ENCODE measurements at places on chromosomes 16 and 17.
A peak's percentile ranks its signal among the peaks of the same experiment; 100 is the strongest.

GRCh38 chr17:33052856-33053255 lies 61.2 kb downstream of the SPACA3 start:
- DNase-seq, result no peak

DNA sequence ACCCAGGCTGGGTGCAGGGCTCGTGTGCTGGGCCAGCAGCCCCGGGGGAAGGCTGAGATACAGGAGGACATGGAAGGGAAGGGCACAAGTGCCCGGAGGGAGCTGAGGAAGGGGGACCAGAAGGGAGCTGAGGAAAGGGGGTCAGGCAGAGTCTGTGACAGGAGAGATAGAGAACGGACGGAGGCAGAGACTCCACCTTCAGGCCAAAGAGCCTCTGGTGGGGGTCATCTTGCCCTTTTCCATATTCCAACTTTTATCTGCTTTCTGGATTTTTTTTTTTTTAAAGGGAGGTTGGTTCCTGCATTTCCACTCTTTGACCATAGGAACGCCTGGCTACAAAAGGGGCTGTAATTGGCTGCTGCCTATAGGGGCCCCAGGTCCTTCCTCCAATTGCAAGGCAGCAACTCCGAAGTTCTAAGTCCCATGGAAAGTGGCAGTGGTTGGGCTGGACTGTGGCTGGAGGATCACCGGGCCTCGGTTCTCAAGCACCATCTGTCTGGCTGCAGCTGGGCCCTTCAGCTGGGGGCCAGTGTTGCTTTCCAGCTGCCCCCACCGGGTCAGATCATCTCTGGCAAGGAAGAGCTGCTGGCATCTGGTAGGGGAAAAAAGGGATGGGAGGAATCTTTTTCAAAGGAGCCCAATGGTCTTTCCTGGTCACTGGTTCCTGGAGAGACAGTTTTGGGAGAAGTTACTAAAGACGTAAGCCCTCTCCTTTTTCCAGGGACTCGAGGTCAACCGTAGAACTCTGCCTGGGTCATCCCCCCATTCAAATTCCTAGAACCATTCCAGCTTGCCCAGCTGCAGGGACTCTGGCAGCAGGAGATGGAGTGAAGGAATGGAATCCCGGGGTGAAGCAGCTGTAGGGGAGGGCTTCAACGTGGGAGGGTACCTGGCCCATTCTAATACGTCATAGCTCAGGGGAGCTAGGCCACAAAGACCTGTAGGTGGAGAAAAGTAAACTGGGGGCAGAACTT lies 13.1 kb upstream of the MRPS23 start:
- no peak for DNase-seq

- DNase-seq, result no peak
Observed at GRCh38 chr17:77315551-77316190, 174.9 kb downstream of the SEC14L1 start.

DNA sequence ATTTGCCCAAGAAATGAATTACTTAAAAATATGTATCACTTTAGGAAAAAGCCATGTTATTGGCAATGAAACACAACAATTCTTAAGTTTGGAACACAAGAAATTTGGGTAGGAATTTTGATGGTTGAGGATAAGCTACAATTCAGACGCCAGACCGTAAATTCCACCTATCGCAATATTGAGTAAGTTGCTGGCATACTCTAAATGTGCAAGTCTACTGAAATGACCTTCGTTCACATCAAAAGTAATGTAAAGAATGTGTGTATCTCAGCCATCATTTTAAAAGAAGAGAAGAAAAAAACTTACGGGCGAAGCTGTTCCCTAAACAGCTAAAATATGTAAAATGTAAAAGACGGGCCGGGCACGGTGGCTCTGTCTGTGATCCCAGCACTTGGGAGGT lies 33.4 kb downstream of the UBE2G1 start:
- no peak for DNase-seq

DNA sequence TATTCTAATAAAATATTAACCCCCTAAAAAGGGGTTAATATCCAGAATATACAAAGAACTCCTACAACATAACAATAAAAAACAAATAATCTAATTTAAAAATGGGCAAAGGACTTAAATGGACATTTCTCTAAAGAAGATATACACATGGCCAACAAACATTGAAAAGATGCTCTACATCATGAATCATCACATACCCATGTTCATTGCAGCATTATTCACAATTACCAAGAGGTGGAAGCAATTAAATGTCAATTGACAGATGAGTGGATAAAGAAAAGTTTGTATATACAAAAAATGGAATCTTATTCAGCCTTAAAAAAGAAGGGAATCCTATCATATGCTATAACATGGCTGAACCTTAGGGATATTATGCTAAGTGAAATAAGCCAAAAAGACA lies 36.8 kb downstream of the CPD start:
- DNase-seq, result no peak

DNA sequence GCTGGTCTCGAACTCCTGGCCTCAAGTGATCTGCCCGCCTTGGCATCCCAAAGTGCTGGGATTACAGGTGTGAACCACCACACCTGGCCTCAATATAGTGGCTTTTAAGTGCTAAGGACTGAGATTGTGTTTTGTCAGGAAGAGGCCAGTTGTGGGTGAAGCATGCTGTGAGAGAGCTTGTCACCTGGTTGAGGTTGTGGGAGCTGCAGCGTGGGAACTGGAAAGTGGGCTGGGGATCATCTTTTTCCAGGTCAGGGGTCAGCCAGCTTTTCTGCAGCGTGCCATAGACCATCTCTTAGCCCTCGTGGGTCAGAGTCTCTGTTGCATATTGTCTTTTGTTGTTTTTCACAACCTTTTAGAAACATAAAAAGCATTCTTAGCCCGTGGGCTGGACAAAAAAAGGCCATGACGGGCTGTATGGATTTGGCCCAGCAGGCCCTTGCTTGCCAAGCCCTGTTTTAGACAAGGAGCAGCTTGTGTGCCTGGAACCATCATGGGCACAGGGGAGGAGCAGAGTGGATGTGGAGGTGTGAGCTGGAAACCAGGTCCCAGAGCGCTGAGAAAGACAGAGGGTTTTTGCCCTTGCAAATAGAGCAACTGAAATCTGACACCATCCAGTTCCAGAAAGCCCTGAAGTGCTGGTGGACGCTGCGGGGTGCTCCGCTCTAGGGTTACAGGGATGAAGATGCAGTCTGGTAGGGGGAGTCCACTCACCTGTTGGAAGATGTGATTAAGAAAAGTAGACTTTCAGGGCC lies 5.5 kb downstream of the BIRC5 start:
- no peak for DNase-seq

DNA sequence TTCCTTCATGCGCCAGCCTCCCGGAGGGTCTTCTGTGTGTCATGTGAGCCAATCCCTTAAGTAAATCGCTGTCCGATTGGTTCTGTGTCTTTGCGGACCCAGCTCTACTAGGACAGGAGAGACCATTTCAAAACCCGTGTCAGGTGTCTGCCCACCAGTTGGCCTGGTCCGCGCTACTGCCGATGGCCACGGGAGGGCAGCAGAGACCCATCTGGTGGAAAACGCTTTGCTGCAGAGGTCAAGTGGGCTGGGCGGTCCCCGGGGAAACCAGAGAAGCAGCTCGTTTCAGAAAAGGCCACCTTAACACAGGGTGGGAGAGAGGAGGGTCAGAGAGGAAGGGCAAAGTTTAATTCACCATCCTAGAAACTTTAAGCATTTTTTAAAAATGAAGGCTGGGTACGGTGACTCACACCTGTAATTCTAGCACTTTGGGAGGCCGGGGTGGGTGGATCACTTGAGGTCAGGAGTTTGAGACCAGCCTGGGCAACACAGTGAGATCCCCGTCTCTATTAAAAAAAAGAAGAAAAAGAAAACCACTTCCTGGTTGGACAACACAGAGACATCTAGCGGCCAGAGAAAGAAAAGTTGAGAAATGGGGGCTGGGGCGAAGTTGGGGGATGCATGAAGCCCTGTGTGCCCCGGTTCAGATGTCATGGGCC lies 2.8 kb upstream of the CIBAR2 start:
- peak; percentile 91 for DNase-seq

DNA sequence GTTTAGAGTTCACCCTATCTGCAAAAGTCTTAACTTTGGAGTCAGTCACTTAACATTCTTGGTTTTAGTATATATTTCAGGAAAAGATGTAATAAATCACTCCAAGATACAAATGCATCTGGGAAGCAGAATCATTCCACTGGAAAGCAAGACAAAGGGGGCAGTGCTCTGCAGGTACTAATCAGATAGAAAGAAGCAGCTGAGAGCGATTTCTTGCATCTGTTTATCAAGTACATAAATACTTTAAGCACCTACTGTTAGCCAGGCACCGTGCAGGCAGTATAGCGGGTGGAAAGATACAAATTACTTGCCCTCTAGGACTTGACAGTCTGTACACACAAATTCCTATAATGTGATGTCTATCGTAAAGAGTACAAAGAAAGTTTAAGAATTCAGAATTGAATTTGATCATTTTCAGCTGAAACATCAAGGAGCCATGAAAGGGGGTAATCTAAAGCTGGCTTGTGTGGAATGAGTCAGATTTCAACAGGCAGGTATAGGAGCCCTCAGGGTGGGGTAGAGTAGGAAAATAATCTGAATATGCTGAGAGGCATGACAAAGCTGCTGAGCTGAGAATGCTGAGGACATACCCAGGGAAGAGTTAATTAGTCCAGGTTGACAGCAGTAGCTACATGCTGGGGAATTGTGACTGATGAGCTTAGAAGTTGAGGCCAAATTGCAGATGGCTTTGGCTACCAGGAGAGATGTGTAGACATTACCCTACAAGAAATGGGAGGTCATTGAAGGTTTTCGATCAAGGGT lies 110.2 kb downstream of the CA10 start:
- DNase-seq, result no peak

GRCh38 chr17:8227238-8227581 lies 16.8 kb upstream of the AURKB start:
- DNase-seq, result no peak

GRCh38 chr16:26546573-26546972 lies 520.2 kb upstream of the C16orf82 start:
- DNase-seq, result no peak

- DNase-seq, result no peak
Observed at GRCh38 chr17:35743626-35744328, 9.3 kb downstream of the GAS2L2 start.

- DNase-seq, result no peak
Observed at GRCh38 chr17:75834928-75835653, 9.1 kb downstream of the UNC13D start.

DNA sequence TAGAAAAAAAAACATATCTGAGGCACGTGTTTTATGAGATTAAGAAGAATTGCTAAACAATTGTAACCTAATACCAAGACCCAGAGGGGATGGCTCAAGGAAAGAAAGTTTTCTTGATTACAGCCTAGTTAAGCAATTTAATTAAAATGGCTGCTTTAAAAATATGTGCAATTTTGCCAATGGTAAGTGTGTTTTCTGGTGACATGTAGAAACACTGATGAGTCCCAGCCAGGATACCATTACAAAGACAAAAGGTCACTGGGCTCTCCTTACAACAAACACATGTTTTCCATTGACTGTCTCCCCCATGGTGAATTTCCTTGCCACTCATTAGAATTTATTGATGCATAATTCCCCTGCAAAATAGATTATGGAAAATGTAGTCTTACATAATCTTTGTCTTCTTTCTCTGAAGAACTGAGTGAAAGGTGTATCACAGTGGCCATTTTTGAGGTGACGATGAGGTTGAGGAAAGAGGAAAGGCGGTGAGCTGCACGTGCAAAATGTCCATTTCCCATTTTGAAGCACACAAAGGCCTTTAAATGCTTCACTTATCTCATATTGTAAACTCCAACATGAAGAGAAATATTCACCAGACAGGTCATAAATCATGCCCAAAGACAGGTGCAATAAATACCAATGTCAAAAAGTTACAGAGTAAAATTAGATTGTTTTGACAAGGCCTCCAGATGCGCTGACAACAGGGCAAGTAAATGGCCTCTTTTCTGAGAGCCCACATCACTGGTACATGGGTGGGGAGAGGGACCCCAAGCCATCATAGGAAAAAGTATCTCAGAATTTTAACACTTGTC lies 696.9 kb downstream of the KCNJ2 start:
- DNase-seq, result no peak

DNA sequence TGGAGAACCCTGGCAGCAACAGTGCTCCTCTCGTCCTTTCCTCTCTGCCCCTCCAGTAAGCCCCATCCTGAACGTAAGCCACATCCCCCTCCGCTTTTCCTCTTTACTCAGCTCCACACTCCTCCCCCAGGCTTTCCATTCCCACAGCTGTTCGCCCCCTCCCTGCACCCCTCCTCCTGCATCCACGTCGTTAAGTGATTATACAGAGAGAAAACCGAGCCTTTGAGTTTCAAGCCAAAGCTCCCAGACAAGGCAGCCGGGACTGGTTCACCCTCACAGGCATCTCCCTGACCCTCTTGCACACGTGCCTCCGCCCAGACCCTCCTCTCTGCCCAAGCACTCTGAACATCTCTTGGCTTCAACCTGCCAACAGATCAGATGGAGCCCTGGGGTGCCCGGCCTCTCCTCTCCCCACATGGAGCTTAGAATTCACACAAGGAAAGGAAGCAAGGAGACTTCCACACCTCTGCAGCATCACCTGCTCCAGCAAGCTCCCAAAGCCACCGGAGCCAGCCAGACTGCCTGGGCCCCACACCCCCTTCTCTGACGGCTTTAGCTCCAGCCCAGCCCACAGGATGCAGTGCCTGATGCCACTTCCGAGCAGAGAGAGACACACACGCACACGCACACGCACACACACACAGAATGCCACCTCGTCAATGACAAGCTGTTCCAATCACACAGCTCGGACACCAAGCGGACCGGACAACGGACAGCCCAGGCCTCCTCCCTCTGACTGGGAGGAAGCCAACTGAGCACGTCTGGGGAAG lies 99.9 kb upstream of the CCL2 start:
- DNase-seq, result no peak

DNA sequence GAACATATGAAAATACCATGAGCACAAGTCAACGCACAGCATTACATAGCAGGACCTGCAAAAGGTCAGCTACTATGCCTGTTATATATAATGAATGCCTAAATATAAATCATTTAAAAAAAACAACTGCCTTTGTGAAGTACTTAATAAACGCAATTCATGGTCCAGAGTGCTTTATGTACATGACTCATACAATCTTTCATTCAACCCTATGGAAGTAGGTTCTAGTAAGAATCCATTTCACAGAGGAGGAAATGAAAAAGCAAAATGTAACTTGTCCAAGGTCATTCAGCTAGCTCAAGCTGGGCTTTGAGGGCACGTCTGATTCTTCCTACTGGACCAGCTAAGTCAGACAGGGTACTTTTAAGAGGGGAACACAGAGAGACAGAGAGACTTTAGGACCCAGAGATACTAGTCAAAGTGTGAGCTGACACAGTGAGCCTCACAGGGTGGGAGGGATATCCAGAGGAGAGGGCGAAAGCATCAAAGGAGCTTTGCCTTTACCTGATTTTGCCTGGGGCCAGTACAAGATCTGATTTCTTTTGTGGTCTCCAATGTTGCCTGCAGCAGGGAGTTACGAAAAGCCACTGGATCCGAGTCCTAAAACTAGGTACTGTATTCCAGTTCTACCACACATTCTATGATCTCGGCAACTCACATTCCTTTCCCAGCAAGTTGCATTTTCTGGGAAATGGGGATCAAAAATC lies 83.4 kb upstream of the ZFHX3 start:
- DNase-seq, result no peak

- DNase-seq, result no peak
Observed at GRCh38 chr16:64094181-64094965, 1027.5 kb downstream of the CDH11 start.

GRCh38 chr17:78048346-78049292 lies 79.9 kb downstream of the TMC6 start:
- DNase-seq, result no peak

Measured in tibial artery (tissue), 4 donors.